ENCODE measurements at places on chromosomes 4 and X. TPM values are rescaled to one million over a fixed set of nuclear protein-coding genes. Genes with fewer than 3 reads are reported as not detected.

The DIPK2B gene
- 74.8 TPM for total RNA-seq

The WNK3 gene
- total RNA-seq: 2.7 TPM

The GNRHR gene
- not detected for total RNA-seq

The BST1 gene
- 6.6 TPM for total RNA-seq

The NMU gene
- not detected for total RNA-seq

The CNGA1 gene
- total RNA-seq: not detected

The GAGE12E gene
- total RNA-seq: not detected

The DMD gene
- total RNA-seq: 12.6 TPM

The HAND2 gene
- not detected for total RNA-seq

The ZCCHC12 gene
- 0.29 TPM for total RNA-seq

The MTNR1A gene
- total RNA-seq: not detected

The HTRA3 gene
- total RNA-seq: 8.2 TPM

The ZFX gene
- total RNA-seq: 34.1 TPM

The P2RY10 gene
- not detected for total RNA-seq

The MAGEB10 gene
- not detected for total RNA-seq

The SLC6A8 gene
- 28.8 TPM for total RNA-seq

The SUPT20HL2 gene
- not detected for total RNA-seq

The PABPC1L2B gene
- not detected for total RNA-seq

Measured in endothelial cell of umbilical vein (primary cell).